ENCODE measurements at places on chromosomes 2 and 18.
A peak's percentile ranks its signal among the peaks of the same experiment; 100 is the strongest.

- DNase-seq, result no peak
These were observed 4.7 kb downstream of the SERTAD2 start for GRCh38 chr2:64649013-64649484.

DNA sequence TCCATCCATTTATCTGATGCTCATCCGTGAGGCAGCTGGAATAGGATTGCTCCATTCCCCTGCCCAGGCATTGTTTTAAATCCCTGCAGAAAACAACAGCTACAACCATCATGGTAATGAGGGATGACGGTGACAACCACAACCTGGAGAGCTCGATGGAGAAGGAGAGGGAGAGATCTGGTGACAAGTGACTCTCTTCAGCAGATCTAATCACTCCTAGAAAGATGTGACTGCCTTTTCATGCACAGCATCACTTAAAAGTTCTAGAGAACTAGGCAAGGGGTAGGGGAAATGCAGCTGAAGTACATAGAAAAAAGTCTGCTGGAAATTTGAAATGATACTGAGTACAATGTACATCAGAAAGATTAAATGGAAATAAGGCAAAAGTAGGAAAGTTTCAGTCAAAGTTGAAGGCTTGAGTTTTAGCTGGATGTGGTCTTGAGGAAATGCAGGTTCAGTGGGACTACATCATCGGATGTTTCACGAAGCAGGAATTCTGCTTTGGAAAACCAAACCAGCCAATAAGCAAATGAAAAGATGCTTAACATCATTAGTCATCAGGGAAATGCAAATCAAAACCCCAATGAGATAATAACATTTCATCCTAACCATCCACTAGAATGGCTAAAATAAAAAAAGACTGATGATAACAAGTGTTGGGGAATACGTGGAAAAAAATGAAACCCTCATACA is 6.8 kb upstream of the ARHGAP25 start:
- no peak for DNase-seq

DNA sequence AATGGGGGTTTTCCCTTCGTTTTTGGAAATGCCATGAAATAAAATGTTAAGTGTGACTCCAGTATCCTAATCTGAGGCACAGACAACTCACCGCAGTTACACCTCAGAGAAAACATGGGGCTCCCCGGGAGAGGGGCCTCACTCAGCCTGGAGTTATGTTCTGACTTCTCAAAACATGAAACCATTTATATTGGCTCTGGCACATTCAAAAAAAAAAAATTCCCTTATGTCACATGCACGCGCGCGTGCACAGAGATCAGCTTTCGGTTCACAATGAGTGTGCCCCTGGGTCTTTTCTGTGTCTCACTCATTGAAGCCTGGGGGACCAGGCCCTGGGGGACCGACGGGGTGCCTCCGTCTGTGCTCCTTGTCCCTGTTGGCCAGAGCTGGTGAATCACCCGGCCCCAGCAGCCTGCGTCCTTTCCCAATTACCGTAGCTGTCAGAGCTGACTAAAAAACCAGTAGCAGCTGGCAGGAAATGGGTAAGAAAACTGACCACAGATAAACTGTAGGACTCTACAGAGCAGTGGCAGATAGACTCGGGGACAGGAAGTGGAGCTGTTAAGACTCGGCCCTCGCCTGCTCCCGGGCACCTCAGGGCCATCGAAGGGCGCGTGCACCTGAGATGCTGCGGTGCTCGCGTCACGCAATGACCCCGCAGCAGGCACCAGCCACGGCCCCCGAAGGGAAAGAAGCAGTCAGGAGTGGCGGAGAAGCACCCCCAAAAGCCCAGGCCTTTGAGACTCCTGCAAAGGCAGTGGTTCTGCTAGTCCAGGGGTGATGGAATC is 138.3 kb upstream of the ID2 start:
- peak; percentile 22 for DNase-seq

DNA sequence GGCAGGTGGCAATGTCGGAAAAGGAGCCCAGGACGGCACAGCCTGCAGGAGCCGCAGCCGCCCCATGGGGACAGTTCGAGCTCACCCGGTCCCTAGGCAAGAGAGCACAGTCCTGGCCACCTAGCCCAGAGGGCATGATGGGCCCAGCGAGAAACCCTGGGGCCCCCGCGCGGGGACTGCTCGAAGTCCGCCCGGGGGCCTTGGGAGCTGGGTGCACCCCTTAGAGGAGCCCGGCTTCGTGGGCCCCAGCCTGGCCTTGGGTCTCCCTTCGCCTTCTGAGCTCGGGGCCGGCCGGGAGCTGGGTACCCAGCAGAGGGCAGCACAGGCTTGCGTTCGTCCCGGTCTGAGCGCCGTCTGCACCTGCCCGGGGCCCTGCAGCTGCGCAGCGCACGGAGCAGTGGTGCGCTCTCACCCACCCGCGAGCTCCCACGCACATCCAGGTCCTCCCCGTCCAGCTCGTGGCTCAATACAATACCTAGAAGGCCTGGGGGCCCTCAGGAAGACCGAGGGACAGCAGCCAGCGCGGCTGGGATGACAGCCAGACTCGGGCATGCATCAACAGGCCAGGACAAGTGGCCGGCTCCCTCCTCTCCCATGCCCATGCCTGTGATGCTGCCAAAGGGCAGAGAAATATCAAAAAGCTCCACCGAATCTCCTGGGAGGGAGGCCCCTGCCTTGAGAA is 96.2 kb upstream of the ZNF532 start:
- DNase-seq, result peak; percentile 22

- no peak for DNase-seq
These were observed 43.9 kb upstream of the NEMP2 start for GRCh38 chr2:190578158-190579057.

DNA sequence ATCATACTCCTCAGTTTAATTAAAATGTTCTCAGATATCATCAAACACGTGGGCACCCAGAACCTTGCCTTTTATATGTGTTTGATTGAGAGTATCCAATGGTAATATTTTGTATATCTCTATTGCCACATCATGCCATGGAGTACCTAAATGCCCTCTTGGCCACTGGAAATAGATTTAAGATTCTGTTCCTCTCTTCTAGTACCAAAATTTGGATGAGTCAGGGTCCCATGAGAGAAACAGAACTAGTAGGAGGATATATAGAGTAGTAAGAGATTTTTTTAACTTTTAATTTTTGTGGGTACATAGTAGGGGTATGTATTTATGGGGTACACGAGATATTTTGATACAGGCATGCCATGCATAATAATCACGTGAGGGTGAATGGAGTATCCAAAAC is 9.6 kb upstream of the ZAP70 start:
- DNase-seq, result no peak

DNA sequence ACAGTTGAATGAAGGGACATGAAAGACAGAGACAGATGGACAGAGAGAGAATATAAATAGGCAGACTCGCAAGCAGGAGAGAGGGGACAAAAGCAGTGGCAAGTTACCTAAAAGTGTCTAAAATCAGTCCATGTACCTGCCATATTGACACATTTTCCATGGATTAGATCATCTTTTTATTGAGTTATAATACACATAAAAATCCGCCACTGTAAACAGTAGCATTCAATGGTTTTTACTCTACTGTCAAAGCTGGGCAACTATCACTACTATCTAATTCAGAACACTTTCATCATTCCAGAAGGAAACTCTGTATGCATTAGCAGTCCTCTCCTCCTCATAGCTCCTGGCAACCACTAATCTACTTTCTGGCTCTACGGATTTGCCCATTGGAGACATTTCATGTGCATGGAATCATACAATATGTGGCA is 10.1 kb downstream of the CFAP210 start:
- no peak for DNase-seq

- DNase-seq, result no peak
These were observed 64.0 kb upstream of the PMAIP1 start for GRCh38 chr18:59835605-59836379.

GRCh38 chr2:29747786-29748470 is 173.5 kb downstream of the ALK start:
- no peak for DNase-seq

- no peak for DNase-seq
These were observed 230.3 kb upstream of the RBBP8 start for GRCh38 chr18:22702806-22703205.

GRCh38 chr2:119756837-119757236 is 2.9 kb upstream of the PTPN4 start:
- no peak for DNase-seq

DNA sequence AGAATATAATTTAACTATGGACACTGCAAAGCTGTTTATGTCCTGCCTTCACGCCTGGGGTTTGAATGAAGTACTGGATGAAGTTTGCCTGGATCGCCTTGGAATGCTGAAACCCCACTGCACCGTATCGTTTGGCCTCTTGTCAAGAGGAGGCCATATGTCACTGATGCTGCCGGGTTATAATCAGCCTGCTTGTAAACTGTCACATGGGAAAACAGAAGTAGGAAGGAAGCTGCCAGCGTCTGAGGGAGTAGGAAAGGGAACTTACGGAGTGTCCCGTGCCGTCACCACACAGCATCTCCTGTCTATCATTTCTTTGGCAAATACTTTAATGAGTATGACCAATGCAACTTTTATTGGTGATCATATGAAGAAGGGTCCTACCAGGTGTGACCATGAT is 105.8 kb downstream of the WDR7 start:
- DNase-seq, result no peak

- DNase-seq, result no peak
These were observed 216.2 kb upstream of the SLC35G4 start for GRCh38 chr18:11392980-11393885.

GRCh38 chr2:224182498-224182897 is 143.4 kb upstream of the SERPINE2 start:
- DNase-seq, result no peak
